ENCODE measurements at places on chromosomes 11 and 22.

DNA sequence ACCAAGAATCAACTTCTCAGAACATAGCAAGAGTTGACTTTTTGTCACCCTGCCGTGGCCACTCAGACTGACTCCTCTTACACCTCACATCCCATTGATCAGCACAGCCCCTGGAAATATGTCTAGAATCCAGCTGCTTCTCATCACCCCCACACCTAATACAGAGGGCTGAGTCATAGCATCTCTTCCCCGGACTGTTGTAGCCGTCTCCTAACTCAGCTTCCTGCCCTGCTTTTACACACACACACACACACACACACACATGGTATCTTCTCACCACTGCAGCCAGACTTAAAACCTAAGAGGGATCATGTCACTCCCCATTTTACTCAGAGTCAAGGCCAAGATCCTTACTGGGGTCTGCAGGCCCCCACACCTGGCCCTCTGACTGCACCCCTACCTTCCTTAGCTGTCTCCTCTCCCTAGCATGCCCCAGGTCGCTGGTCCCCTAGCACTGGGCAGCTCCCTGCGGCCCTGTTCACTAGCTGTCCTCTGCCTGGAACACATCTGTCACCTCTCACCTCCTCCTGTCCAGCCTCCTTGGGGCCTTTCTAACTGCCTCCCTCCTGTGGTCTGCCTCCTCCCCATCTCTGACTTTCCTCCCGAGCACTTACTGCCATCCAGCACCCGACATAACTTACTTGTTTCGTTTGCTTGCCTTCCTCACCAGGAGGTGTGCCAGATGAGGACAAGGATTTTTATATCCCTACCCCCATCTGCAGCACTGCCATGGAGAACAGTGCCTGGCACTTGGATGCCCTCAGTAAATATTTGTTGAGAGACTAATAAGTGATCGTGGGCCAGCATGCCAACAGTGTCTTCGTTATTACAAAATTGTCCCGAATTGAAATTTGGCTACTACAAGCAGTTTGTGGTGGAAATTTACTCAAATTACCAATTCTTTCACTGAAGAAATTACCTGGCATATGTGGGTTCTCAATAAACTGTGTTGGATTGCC is 61.9 kb downstream of the BMAL1 start:
- peak; percentile 20 for DNase-seq

DNA sequence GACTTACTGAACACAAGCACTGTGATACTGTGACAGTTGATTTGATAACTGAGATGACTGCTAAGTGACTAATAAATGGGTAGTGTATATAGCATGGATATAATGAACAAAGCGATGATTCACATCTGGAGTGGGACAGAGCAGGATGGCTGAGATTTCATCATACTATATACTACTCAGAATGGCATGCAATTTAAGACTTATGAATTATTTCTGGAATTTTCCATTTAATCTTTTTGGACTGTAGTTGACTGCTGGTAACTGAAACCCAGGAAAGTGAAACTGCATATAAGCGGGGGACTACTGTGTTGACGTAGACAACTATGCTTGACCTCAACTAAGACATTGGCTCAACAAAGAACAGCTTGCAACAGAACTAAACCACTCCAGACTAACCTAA is 20.0 kb upstream of the NUCB2 start:
- no peak for DNase-seq

DNA sequence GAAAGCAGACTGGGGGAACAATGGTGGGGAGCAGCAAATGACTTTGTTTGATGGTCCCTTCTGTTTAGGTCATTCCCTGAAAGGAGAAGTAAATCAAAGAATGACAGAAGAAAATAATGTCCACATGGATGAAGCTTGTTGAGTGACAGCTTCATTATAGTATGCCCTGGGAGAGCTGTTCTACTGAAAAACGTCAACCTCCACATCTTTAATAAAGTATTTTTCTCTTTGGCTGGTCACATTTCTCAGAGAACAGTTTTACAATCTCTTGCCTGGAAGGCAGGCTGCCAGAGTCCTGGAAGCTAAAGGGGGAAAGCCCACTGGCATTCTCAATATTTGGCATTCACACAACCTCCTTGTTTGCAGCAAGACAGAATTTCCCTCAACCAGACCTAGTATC is 287.9 kb downstream of the SWAP70 start:
- no peak for DNase-seq

- peak; percentile 18 for DNase-seq
Observed at GRCh38 chr11:60905551-60906113, 753 bp downstream of the PRPF19 start.

GRCh38 chr11:32259641-32260081 is 168.8 kb downstream of the RCN1 start:
- DNase-seq, result no peak

GRCh38 chr11:92225568-92226330 is 1.1 kb downstream of the FAT3 start:
- DNase-seq, result no peak

GRCh38 chr11:27505781-27506180 is 788 bp downstream of the LIN7C start:
- no peak for DNase-seq

GRCh38 chr11:96335388-96335787 is 7.6 kb downstream of the MAML2 start:
- DNase-seq, result no peak

DNA sequence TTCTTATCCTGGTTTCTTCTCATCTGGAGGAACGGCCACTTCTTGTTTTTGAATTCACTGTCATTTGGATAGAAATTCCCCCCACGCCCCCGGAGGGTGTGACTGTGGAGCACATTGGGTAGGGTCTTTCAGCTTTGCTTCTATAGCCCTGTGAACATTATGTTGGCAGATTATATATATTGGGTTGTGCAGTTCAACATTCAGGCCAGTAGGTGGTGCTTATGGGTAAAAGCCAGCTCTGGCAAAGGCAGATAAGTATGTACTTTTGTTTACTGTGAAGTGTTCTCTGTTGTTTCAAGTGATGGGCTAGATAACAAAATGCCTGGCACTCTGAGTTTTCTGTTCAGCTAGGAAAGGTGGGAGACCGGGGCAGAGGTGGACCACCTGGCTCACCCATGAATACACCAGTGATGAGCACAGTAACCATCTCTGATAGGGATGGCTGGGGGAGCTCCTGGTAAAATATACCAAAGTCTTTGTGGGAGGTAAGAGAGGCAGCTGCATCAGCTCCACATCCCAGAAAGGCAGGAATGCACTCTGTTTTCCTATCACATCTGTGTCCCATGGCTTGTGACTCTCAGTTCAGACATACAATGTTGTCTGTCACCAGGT is 1348.2 kb upstream of the RAG2 start:
- DNase-seq, result no peak

GRCh38 chr11:35064114-35064800 is 74.7 kb upstream of the CD44 start:
- DNase-seq, result no peak
